ENCODE measurements at places on chromosomes 12 and 14.

DNA sequence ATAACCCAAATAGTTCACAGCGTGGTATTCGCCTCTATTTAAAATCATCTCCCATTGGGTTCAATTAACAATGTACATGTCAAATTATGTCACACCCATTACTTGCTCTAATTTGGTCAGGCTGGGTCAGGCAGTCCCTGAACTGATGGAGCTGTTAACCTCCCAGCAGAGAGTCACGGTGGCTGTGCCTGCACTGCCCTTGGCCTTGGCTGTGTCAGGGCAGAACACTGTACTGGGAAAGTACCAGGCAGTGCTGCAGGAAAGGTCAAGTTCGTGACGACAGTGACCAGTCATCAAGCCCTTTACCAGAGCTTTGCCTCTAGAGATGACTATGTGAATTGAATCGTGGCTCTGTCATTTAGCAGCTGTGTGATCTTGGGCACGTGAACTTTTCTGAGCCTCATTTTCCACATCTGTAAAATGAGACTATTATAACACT lies 100.0 kb downstream of the ARF6 start:
- no peak for DNase-seq

DNA sequence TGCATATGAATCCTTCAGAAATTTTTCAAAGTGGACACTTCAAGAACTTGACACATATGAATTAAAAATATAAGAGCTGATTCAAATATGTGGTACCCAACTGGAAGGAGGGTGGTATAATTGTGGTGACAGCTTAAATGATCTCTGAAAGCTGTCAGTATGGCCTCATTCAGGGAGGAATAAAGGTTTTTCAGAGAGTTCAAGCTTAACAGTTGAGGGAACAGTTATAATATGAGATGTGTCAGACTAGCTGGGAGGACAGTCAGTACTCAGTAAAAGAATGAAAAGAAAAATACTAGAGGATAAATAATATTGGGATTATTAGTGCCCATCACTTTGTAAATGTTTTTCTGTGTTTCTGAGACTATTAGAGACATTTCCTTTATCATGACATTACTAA lies 277.5 kb downstream of the RASSF9 start:
- DNase-seq: no peak

GRCh38 chr12:41073633-41074472 lies 114.3 kb upstream of the PDZRN4 start:
- DNase-seq: no peak

DNA sequence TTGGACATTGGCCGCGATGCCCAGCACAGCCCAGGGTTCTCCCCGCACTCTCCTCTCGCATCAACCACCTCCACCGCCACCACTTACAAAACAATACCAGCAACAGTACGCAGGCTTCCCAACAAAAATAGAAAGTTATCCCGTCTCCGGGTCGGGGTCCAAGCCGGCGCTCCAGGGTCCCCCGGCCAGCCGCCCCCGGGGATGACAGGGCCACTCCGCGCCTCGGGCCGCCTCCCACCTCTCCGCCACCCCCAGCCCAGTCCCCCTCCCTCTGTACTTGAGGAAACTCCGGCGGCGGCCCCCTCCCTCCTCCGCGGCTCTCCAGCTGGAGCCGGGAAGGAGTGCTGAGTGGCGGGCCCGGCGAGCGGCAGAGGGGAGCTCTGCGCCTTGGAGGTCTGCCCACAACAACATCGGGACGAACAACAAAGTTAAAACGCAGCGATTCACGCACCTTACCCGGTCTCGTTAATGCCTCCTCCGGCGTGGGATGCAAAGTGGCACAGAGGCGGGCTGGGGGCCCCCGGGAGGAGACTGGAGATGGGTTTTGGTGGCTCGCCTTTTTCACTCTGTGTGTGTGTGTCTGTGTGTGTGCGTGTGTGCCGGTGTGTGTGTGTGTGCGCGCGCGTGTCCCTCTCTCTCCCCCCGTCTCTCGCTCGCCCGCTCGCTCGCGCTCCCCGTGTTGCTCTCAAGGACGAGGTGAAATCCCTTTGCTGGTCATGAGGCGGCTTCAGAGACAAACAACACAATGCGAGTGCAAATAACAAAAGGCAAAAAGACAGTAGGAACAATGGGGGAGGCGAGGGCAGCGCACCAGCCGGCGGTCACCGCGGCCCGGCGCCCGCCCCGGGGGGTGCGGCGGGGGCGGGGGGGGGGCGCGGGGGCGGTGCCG lies 386.8 kb downstream of the BCAT1 start:
- DNase-seq: no peak

- no peak for DNase-seq
These were observed 522.5 kb downstream of the VRK1 start for GRCh38 chr14:97319691-97320090.

DNA sequence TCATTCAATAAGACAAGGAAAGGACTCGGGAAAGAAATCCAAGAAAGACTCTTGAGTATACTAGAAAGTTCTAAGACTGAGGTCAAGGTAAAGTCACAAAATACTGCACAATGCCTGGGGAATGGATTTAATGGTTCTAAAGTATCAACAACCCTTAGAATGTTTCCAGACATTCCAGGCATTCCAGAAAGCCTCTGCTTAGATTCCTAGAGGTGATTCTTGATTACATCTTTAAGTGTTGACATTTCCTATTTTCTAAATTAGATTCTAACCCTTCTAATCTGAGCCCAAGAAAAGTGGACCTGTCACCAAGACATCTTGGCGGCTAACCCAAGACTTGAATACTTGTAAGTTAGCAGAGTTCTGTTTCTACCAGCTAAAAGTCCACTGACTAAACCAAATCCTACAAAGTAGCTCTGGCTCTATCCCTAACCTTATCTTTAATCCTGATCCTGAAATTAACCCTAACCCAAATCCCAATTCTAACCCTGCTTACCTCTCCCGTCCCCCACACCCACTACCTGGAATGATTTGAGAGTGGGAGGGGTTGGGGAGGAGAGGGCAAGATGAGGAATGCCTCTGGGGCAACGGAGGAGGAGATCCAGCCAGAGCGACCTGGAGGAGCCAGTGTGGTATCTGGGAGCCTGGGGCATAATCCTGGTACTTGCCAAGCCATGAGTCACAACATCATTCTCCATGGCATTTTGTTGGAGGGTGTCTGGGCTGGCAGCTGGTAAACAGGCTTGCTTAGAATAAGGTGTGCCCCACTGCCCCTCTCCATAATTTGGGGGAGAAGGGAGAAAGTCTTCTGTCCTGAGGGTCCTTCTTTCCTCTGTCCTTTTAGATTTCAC lies 93.4 kb upstream of the HOXC13 start:
- no peak for DNase-seq

GRCh38 chr12:131901431-131902331 lies 7.3 kb downstream of the ULK1 start:
- no peak for DNase-seq

- DNase-seq: no peak
These were observed 57.2 kb upstream of the FICD start for GRCh38 chr12:108457734-108458361.

GRCh38 chr12:1604464-1604863 lies 10.1 kb upstream of the FBXL14 start:
- DNase-seq: no peak

DNA sequence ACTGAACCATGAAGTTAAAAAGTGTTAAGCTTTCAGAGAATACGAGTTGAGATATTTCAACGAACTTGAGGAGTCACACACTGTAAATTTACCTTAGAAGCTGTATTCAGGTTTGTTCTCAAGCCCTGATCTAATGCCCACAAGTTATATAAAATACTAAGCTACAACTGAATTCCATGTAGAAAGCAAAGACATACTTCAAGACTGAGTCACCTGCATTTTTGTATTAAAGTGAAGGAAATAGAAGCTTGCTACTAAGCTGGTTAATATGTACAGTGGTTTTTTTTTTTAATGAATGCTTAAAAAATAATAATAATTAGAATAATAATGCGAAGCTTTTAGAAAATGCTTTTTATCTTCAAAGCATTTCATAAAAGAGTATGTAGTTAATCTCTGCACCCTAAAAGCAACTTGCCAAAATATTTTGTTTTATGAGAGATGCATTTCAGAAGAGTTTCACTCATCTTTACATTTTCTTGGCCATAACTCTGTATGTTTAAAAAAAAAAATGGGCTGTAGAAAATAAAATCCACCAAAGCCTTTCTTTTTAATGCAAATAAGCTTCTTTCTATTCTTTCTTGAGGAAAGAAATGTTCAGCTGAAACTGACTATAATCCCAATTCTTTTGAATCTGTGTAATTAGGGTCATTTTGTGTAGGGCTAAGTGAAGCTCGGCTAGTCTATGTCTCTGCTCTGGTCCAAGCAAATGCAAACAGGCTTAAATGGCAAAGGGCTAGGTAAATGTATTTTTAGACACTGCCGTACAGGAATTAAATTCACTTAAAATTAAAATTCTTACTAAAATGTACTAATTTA lies 1047.5 kb upstream of the FLRT2 start:
- no peak for DNase-seq

DNA sequence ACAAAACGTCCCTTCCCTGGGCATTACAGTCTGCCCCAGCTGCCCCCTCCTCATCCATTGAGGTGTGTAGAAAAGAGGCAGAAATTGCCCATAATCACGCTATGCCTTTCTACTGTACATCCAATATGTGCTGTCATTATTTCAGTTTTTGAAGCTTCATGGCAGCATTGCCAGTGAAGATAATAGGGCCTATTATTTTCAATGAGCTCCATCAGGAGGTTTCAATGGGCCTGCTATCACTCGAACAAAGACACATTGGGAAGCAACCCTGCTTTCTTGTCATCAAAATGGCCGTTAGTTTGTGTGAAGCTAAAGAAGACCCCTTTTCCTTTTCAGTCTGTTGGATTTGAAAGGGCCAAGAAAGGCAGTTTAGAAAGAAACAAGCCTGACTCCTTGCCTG lies 653.8 kb downstream of the NOVA1 start:
- no peak for DNase-seq

DNA sequence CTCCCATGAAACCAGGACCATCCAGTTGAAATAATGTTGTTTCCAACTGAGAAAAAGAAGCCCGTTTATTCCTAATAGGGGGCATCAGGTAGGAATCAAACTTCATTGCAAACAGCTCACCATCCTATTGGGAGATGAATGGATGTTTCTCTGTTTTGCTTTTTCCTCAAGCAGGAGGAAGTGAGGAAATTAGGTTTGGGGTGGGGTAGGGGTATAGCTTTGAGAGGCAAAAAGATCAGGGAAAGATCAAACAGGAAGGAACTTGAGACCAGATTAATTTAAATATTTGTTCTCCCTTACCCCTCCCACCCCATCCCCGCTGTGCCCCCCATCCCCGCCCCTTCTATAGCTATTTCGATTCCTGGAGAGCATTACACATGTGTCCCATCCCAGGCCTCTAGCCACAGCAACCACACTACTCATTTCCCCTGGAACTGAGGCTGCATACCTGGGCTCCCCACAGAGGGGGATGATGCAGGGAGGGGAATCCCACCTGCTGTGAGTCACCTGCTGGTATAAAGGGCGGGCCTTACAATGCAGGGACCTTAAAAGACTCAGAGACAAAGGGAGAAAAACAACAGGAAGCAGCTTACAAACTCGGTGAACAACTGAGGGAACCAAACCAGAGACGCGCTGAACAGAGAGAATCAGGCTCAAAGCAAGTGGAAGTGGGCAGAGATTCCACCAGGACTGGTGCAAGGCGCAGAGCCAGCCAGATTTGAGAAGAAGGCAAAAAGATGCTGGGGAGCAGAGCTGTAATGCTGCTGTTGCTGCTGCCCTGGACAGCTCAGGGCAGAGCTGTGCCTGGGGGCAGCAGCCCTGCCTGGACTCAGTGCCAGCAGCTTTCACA lies at the start of gene IL23A:
Gene IL23A (plus strand): TSS at position 577 of the 850 bp plus-strand sequence. CDS start 161 bp downstream, at position 738.
- DNase-seq: peak; percentile 89

DNA sequence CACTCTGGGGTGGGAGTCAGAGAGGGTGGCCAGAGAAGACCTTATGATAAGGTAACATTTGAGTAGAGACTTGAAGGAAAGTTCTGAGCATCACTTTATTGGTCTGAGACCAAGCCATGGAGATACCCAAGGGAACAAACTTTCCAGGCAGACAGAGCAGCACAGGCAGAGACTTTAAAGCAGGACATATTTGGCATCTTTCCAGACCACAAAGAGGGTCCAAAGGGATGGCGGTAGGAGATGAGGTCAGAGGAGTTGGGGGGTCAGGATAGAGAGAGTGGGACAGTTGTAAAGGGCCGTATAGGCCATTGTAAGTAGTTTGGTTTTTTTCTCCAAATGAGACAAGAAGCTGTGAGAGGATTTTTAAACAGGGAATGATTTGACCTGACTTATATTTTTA lies 344.4 kb downstream of the SEC23A start:
- DNase-seq: no peak

DNA sequence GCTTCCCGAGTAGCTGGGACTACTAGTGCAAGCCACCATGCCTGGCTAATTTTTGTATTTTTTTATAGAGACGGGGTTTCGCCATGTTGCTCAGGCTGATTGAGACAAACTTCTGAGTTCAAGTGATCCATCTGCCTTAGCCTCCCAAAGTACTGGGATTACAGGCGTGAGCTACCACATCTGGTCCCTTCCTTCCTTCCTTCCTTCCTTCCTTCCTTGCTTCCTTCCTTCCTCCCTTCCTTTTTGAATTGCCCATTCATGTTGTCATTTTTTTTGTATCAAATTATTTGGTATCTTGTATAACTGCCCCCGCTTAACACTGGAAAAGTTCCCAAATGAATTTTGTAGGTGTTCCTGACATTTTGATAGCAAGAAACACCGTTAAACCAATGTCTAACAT lies 11.7 kb downstream of the RAD9B start:
- no peak for DNase-seq

DNA sequence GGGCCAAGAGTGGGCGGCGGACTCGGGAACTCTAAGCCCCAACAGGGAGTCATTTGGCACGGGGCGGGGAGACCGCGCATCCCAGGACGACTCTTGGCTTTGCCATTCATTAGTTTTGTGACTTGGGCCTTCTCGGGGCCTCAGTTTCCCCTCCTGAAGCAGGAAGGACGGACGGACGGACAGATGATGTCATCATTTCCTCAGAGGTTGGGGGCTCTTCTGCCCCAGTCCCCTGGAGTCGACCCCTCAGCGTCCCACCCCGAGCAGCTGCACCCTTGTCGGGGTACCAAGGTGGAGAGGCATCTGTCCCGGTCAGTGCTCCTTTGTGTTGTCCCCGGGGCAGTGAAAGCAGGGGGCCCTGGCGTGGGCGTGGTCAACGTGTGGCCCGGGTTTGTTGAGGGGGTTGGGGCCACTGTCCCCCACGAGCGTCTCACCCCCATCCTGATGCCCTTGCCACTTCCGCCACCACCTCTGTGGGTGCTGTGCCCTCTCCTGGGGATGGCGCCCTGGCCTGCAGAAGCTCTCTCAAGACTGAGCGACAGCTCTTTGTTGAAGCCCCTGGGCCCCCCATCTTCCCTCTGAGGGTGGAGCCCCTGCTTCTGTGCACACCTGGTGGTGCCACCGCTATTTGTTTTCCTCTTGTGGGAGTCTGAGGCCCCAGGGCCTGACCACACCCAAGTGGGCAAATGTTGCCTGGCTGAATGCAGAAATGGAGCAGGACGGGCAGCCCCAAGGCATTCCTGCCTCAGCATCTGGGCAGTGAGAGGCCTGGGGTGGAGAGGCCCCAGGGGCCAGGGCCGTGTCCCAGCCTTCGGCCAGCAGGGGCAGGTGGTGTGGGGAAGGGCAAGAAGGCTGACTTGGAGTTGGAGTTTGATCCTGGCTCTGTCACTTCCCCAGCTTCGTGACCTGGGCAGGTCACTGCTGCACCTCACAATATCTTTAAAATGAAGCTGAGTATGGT lies 896 bp downstream of the HHIPL1 start:
- no peak for DNase-seq

Data from activated CD4-positive, alpha-beta T cell treated with anti-CD3 and anti-CD28 coated beads, Interleukin-2, amount 50 U/mL, for 4 hours (primary cell).